HT-29 (cell line): ENCODE measurements at places on chromosomes 4 and X. TPM values are rescaled to one million over a fixed set of nuclear protein-coding genes. Genes with fewer than 3 reads are reported as not detected.

The MAGEB10 gene
- total RNA-seq: not detected in 2 replicates

The ATP2B3 gene
- not detected in 2 replicates for total RNA-seq

The ACE2 gene
- not detected in 2 replicates for total RNA-seq

The MAGEA11 gene
- not detected in 2 replicates for total RNA-seq

The DCHS2 gene
- not detected in 2 replicates for total RNA-seq

The NPNT gene
- 25.7 and 35.4 TPM in 2 replicates for total RNA-seq

GRCh38 chr4:3226944-3227343, 22.0 kb upstream of the MSANTD1 start:
- DNase-seq: no peak

DNA sequence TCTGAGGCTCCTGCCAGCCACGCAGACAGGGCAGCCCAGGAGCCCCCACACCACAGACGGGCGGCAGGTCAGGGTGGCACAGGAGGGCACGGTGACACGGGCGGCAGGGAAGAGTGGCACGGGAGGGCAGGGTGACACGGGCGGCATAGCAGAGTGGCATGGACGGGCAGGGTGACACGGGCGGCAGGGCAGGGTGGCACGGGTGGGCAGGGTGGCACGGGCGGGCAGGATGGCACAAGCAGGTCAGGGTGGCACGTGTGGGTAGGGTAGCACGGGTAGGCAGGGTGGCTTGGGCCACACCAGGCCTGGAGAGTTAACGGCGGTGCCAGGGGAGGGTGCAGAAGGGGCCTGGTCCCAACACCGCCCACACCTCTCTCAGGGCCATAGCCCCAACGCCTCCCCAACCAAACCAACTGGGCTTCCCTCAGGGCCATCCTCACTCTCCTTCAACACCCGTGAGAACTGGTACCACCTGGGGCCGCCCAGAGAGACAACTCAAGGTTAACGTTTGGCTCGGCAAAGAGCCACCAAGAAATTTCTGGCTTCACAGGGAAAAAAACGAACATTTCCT, 3.4 kb downstream of the CTBP1 start:
- no peak for DNase-seq

GRCh38 chr4:101956068-101956825, 165.7 kb downstream of the BANK1 start:
- no peak for DNase-seq

GRCh38 chrX:39903937-39904336, 193.8 kb downstream of the BCOR start:
- no peak for DNase-seq

DNA sequence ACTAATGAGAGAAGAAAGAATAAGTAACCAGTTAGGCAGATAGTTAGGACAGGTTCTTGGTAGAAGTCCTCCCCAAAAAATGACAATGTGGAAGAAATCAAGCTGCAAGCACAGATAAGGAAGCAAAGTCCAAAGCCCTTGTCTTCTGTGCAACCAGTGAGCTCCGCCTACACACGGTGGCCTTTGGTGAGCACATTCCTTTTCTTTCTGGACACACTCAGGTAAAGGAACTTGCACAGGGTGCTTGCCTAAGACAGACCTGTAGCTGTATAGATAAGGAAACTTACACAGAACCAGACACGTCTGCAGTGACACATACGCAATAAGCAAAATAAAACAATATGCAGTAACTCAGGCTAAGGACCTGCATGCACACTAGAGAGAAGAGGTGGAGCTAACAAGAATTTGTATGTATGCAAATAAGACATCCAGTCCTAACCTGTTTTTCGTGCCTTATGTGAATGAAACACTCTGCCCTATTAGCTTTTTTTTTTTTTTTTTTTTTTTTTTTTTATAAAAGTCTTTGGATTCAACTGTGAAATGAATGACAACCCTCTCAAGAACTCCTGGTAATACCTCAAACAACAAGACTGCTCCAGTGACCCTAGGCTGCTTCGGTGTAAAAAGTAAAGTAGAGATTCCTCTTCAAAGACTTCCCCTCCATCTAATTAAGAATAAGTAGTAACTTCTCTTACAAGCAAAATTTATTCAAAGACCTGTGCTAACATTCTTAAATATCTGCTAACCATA, 48.8 kb downstream of the UGT2B10 start:
- peak; percentile 81 for DNase-seq

DNA sequence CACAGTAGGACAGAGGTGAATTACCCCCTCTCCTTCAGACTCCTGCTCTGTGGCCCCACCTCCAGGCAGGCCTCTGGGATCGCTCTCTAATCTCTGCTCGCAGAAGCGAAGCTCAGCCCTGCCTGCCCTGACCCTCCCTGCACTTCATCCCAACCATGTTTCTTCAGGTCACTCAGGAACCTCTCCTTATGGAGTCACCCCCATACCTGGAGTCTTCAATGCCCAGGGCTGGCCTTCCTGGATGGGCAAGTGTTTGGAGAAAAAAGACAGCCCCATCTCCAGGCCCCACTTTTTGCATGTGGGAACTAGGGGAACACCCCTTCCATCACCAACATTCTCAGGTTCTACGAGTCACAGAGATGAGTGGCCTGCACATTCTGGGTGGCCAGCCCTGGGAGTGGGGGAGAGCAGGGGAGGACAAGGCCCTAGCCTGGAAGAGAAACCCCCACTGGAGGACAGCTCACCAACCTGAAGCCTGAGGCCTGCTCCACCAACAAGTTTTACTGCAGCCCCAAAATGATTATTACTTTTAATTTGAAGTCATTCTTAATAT, 90.8 kb downstream of the PPP2R2C start:
- DNase-seq: no peak

DNA sequence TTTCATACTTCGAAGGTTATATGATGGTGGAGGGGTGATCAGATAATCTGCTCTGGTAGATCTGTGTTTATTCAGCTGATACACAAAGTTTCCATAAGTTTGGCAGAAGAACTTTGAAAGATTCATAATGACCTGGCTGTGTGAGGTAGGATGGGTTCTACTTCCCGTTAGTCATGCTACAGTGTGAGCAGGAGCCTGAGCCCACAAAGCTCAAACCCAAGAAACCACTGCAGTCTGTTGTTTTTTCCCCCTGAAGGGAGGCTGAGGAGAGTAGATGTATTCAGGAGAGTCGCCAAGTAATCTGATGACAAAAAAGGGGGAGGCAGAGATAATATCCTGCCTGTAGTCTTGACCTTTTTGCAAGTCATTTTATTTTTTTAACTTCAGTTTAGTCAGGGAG, 52.8 kb upstream of the PPP3CA start:
- no peak for DNase-seq

DNA sequence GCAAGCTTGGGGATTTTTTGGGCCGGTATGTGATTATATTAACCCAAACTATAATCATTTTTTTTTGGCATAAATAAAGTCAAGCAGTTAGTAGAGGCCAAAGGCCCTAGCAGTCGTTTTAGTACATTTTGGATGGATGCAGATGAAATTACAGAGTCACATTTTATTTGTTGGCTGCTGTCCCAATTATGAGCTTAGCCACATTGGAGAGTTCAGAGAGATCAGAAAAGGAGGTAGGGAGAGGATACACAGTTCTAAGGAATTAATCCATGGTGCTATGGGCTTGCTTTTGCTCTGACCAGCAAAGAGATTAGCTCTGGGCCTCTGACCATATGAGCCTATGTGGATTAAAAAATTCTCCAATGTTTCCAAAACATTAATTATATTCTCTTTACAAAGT, 395.1 kb downstream of the RAPGEF2 start:
- no peak for DNase-seq

DNA sequence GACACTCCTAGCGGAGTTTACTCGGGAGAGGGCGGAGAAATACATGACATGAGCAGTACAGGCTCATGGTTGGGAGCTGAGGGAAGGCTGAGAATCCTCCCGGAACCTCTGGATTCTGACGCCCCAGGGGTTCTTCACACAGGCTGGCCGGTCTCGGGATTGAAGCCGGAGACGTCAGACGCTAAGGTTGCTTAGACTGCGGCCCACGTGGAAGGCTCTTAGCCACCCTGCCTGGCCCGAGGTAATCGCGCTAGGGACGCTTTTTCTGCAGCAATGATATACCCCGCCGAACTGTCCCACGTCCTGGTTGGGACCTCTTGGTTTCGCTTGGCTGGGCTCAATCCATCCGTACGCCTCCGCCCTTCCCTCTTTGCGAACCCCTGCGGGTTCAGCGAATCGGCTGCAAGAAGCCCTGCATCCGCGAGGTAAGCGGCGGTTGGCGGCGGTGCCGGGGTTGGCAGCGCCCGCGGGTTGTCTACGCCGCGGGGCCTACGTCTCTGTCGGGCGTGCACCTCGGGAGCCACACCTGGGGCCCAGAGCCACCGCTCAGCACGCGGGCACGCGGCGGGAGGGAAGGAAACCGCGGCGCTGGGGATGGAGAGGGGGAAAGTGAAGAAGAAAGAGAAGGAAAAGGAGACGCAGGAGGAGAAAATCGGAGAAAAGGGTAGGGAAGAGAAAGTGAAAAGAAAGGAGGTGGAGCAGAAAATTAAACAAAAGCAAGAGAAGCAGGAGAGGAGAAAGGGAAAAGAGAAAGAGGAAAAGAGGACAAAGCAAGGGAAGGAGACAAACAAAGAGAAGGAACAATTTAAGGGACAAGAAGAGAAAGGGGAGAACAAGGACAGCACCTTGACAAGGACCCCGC, at the start of gene ARL9:
Gene ARL9 (plus strand): TSS at position 523 of the 862 bp plus-strand sequence. CDS start 72 bp downstream, at position 595.
- peak; percentile 62 for DNase-seq

- DNase-seq: no peak
Observed at GRCh38 chr4:123589301-123589700, 192.7 kb downstream of the SPRY1 start.

- no peak for DNase-seq
Observed at GRCh38 chr4:72567821-72568675, 973 bp downstream of the ADAMTS3 start.

GRCh38 chr4:77501851-77502250, 103.8 kb upstream of the CXCL13 start:
- DNase-seq: no peak
